ENCODE measurements at places on chromosomes 12 and 14.

- no peak for DNase-seq
Measured at GRCh38 chr14:64196056-64196455, 98.1 kb downstream of the ESR2 start.

DNA sequence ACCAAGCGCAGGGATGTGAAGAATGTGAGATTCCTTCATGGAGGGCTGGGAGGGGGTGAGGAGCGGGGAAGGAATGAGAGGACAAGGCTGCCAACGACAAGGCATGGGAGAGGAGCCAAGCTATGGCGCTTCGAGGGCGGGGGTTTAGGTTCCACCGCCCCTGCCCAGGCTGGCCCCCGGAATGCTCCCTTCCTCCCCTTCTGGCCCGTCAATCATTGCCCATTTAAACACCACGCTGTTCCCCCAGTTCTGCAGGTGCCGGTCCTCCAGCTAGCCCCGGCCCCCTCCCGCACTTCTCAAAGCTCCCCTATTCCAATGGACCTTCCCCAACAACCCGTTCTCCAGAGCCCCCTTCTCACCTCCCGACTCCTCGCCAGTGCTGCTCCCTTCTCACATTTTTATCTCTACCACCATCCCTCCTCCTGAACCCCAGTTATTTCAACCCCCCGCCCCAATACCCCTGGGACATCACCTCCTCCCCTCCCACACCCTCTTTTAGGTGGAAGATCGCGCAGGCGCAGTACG, 428 bp downstream of the RNF41 start:
- no peak for DNase-seq

DNA sequence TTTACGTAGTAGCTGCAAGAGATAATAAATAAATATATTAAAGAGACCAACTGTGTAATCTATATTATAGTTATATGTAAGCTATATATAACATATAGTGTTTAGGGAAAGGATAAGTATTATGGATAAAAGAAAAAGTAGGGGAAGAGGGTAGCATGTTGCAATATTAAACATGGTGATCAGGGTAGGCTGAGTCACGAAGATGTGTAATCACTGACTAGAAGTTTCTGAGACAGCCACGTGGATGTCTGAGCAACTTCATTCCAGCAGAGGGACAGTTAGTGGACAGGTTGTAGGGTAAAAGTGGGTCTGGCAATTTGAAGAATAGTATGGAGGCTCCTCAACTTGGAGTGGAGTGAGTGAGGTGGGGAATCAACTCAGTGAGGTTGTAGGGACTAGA, 109.7 kb downstream of the ANO4 start:
- no peak for DNase-seq

- no peak for DNase-seq
Measured at GRCh38 chr14:64645220-64645892, 58.9 kb upstream of the PLEKHG3 start.

DNA sequence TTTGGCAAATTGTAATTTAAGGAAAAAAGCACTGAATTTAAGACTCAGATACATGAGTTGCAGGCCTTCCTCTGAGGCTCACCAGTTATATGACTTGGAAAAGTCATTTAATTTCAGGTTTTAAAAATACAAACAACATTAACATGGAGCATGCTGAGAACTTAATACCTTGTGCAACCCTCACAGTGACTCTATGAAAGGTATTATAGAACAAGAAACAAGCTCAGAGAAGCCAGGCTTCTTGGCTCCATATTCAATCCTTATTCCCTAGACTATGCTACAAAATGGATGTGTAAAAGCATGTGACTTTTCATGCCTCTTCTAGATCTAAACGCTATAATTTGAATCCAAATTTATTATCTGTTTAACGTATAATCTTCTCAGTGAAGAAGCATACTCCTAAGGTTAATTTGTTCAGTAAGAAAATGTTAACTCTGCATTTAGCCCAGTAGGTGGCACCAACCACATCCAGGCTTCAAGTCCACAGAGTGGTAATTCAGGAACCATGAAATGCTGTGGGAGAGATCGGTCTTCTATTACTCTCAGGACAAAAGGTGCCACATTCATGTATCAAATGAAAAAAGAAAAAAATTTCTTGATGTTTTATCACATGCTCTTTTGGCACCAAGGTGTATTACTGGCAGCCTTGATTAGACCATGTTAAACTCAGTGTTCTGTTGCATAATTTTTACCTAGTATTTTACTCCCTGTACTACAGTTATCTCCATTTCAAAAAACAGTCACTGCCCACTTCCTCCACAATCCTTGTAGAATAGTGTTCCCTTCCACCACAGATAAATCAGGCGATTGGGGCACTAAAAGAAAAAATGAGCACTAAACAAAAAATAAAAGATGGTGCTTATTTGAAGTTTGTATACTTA, 9.3 kb downstream of the CCDC196 start:
- no peak for DNase-seq

GRCh38 chr14:58656671-58657411, 19.1 kb downstream of the DACT1 start:
- no peak for DNase-seq

- DNase-seq: peak; percentile 6
Measured at GRCh38 chr12:65881965-65882413, 57.7 kb downstream of the HMGA2 start.

- DNase-seq: no peak
Measured at GRCh38 chr12:116975779-116976393, 65.1 kb downstream of the FBXW8 start.

DNA sequence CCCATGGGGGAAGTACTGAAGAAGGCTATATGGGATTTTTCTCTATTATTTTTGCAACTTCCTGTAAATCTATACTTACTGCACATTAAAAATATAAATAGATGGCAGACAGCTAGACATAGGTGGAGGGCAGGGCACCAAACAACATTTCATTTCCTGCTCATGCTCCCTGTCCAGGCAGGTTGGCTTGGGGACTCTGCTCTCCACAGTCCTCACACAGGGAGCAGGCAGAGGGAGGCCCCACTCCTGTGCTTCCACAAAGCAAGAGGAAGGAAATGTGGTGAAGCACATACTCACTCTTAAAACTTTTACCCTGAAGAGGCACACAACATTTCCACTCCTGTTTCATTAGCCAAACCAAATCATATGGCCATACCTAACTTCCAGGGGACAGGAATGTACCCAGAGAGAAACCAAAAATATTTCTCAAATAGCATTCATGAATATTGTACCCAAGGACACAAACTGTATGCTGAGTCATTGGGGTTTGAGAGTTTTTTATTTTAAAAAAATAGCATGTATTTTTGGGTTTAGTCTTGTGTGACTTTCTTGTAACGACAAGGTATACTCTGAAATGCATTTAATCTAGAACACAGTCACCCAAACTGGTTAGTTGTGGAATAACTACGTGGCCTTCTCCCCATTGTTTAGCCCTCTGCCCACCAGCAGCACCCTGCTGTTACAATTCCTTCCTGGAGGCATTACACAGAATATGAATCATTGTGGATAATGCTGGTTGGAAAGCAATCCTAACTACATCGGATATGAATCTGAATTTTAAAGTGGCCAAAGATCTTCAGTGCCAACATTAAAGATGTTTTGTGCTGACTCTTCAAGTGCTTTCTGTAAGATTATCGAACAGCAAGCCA, 40.9 kb downstream of the RTN1 start:
- no peak for DNase-seq

GRCh38 chr14:89750908-89751392, 203.6 kb downstream of the EFCAB11 start:
- DNase-seq: no peak

GRCh38 chr12:5963515-5963914, 18.5 kb upstream of the ANO2 start:
- no peak for DNase-seq

DNA sequence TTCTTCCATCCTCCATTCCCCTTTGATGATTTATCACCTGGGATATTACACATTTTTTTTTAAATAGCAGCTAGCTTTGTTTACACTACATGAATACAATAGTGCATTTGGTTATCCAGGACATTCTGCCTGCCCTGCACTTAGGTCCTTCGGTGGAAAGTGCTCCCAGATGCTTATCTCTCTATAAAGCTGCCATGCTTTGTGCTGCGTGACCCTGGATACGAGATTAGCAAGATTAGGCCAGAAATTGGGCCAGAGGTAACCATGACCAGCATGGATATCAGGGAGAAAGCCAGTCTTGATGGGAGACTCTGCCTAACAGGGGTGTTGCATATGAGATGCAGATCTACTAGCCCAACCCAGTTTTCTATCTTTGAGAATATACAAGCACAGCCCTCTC, 12.1 kb upstream of the KRT83 start:
- no peak for DNase-seq

DNA sequence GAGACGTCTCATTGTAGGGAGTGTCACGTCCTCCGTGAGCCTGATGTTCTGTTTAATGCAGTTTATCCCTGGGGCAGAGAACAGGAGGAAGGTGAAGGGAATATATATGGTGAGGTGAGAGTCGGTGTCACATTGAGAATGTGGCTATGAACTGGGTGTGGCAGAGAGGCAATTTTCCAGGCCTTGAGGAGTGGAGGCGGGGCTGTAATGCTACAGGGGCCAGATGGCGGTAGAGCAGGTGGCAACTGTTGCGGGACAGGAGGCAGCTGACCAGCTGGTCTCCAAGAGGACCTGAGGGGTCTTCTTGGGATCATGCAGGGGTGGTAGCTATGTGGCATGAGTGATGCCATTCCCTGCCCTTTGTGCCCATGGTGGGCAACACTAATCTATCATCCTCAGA, 59.6 kb downstream of the CACNA1C start:
- no peak for DNase-seq

- no peak for DNase-seq
Measured at GRCh38 chr14:101010293-101010692, 106.8 kb upstream of the RTL1 start.

DNA sequence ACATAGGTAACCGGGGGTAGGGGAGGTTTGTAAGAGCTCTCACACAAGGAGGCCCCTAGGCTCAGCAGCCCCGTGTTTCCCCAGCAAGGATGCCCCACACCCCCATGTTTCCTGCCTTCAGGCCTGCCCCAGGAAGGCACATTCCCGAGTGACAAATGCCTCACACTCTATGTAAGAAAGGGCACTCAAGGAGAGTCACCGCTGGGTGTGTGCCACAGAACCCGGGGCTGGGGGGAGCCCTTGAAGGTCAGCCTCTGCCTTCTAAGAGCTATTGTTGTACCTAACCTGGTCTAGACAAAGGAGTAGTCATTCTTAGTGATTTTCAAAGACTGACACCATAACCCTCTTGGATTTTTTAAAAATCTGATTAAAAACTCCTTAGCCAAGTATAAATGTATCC, 333.6 kb downstream of the DPF3 start:
- no peak for DNase-seq

DNA sequence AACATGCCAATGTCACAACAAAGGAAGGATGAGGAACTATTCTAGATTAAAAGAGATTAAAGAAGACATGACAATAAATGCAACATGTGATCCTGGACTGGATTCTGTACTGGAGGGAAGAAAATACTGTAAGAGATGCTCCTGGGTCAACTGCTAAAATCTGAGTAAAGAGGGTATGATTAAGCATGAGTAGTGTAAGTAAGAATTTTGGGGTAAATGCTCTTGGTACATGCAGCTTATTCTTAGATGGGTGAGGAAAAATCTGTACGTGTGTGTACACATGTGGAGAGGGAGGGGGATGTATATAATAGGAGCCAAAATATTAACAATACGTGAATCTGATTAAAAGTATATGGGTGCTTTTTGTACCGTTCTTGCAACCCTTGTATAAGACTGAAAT, 66.0 kb downstream of the CDC42BPB start:
- DNase-seq: no peak

- no peak for DNase-seq
Measured at GRCh38 chr12:42255221-42255865, 17.3 kb upstream of the YAF2 start.

GRCh38 chr14:38404100-38404541, 148.2 kb upstream of the CLEC14A start:
- DNase-seq: no peak

DNA sequence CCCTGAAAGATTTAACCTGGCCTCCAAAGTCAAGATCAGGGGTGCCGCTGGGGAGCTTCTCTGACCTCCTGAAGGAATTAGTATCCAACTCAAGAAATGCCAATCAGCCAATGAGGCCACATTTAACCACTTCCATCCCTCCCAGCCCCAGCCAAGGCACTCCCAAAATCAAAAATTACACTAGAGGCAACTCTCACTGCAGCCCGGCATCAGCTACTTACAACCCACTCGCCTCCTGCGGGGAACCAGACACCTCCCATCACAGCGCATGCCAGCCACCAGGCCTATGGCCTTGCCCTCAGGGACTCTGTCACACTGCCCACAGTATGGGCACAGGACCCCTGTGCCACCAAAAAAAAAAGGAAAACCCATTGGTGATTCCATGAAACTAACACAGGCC, 62.3 kb upstream of the DDX11 start:
- DNase-seq: no peak

DNA sequence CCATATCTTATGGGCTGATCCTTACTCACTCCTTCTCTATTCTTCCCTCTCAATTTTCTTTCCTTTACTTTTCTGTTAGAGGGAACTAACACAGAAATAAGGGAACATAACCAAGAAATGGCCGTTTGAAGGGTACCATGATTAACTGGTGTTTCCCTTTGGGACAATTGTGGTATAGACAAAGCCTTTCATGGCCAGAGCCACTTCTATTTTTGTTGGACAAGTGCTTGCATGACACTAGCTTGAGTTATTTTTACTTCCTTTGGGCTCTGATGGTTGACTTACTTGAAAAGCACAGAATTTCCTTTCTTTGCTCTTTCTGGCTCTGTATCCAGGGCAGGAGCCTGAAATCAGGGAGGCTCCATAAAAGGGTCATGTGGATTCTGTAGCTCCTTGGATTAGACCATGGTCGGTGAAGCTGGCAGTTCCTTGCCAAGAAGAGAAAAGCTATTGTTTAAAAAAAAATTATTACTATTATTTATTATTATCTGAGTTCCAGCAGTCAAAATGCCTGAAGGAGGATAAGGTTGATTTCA, 130.6 kb downstream of the KTN1 start:
- DNase-seq: no peak

GRCh38 chr14:90777830-90778485, 38.3 kb downstream of the TTC7B start:
- no peak for DNase-seq

- no peak for DNase-seq
Measured at GRCh38 chr14:96119947-96120346, 80.8 kb downstream of the C14orf132 start.

- no peak for DNase-seq
Measured at GRCh38 chr12:93785249-93786010, 108.3 kb downstream of the CRADD start.

Measured in GM12892 (cell line).